ENCODE measurements at places on chromosomes 16 and 17.

- H3K27ac ChIP-seq = no peak overlapping the region
- H3K36me3 ChIP-seq = peaks cover 12% of the 10 kb centered on the region
- no peak overlapping the region for H3K4me3 ChIP-seq
- DNase-seq = no peak
Observed at GRCh38 chr16:70160821-70161220, 12.8 kb upstream of the CLEC18C start.

DNA sequence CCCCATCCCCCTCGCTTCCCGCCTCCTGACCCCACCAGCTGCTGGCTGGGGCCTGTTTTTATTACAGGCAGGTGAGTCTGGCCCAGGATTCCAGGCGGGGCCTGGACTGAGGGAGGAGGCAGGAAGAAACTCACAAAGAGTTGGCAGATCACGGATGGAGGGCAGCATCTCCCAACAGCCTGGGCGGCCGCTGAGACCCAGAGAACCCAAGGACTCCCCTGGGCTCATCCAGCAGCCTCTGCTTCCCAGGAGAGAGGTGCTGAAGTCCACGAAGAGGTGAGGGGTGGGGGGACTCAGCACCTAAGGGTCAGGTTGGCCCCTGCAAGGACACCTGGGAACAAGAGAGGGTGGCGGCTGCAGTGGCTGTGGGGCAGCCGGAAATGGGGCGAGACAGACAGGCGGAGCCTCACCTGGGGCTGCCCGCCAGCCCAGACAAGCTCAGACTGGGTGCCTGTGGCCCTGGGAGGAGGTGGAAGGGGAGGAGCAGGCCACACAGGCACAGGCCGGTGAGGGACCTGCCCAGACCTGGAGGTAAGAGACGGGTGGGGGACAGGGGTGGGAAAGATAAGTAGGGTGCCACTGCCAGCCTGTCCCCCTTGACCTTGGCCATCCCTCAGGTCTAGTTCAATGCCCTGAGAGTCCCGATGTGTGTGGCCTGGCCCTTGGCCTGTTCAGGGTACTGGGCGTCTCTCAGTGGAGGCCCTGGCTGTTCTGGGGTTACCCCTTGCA is 8.7 kb upstream of the ADGRG1 start:
- H3K36me3 ChIP-seq = no peaks in the 10 kb centered on the region
- no peaks in the 10 kb centered on the region for H3K4me1 ChIP-seq
- no peak overlapping the region for H3K4me3 ChIP-seq
- H3K27ac ChIP-seq = no peak overlapping the region
- no peaks in the 10 kb centered on the region for H3K27me3 ChIP-seq
- DNase-seq = no peak

DNA sequence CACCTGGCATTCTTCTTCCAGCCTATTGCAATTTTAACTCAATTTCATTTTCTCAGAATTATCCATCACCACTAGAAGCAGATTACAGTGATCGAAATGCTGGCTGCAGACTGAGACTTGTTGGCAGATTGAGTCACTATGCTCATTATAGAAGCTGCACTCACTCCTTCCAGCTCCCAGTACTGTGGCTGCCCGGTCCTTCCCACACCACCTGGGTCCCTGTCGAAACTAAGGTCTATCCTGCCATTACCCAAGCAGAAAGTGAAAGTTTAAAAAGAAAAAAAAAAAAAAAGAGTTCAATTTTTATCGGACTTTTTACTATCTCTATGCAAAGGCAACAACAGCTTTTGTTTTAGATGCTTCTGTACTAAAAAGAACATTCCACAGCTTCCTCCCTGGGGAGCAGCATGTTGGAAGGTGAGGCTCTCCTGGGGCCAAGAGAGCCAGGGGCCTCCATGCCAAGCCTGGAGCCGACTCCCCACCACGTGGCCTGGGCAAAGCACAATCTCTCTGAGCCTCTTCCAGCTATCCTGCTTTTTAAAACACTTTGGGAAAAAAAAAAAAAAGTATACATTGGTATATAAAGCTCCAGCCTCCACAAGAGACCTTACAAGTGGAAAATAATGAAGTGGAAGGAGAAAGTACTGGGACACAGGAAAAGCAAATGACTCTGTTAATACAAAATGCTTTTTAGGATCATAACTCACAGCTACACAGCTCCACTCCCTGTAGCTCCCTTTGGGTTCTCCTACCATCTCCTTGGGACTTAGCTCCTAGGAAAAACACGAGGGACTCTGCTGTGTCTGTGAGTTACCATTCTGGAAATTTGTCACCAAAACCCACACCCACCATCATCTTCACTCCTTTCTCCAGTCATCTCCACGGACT is 77.8 kb downstream of the USP31 start:
- H3K4me1 ChIP-seq = no peaks in the 10 kb centered on the region
- H3K27me3 ChIP-seq = no peaks in the 10 kb centered on the region
- no peak overlapping the region for H3K27ac ChIP-seq
- H3K36me3 ChIP-seq = peaks cover 4% of the 10 kb centered on the region

GRCh38 chr17:49618028-49618611 is 42.4 kb downstream of the NXPH3 start:
- no peak overlapping the region for H3K27ac ChIP-seq
- peaks cover 2% of the 10 kb centered on the region for H3K36me3 ChIP-seq
- no peaks in the 10 kb centered on the region for H3K27me3 ChIP-seq
- H3K4me1 ChIP-seq = no peaks in the 10 kb centered on the region
- H3K4me3 ChIP-seq = no peak overlapping the region
